Cardiac fibroblast (primary cell): ENCODE measurements at places on chromosomes 2 and 18.

GRCh38 chr2:17306706-17307105 is 211.5 kb downstream of the RAD51AP2 start:
- no peak for DNase-seq

DNA sequence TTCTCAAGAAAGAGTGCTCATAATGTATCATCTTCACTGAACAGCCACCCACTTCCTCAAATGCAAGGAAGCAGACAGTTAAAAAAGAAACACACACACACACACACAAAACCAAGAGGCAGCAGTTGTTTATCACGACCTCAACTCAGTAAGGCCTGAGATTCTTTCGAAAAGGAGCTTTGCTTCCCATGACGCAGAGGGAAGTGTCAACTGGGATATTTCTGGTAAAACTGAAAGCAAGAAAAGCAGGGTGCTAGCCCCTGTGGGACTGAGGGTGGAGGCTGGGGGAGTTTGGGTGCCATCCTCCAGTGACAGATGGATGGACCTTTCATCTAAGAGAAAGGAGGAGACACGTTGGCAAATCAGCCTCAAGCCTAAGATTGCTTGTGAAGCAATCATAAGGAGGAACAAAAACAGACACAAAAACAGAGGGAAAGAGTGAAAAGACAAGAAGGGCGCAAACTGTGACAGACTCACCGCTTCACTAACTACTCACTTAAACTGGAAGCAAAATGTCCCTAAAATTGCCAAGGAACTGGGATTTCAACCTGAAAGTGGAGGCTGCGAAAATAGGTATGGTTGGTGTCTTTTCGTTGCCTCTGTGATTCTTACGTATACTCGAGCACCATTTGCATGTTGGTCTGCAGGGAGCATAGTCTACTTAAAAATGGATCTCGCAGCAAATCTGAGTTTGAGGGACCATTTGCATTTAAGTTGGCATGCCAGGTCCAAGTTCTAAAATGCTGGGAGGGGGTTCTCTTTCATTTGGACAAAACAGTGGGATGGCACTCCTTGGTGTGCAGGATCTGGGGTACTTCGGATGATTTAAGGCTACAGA is at the start of gene ARHGAP25:
Gene ARHGAP25, plus strand, starts transcription at position 124 of the 838 bp plus-strand sequence. Its CDS starts 389 bp downstream, at position 513.
- DNase-seq: no peak

DNA sequence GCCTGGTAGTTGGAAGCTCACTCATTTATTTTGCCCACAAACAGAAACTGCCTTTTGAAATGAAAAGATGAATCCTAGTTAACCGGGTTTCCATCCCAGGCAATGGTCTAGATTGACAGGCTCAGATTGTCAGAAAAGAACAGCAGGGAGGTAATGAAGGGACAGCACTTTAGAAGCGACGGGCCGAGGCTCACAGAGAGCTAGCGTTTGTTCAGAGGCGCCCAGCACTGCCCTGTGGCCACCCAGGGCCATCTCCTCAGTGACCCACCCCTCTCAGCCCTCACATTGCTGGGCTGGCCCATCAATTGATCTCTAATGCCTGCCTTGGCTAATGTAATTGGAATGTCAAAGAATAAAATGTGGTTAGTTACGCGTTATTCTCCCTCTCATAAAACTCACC is 304.8 kb downstream of the CDCA7 start:
- DNase-seq: no peak

DNA sequence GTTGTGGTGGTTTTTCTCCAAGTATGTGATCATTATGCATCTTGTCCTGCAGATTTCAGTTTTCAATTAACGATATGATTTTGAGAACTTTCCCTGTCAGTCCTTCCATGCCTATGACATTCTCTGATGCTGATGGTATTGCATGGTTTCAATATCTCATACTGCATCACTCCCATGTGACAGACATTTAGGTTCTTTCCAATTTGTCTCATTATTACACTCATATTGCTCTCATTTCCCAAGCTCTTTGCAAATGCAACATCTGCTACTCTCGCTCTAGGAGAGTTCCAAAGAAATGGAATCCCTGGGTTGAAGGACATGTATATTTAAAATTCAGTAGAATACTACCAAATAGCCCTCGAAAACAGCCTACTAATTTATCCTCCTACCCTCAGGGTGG is 125.5 kb downstream of the MARCHF4 start:
- no peak for DNase-seq

DNA sequence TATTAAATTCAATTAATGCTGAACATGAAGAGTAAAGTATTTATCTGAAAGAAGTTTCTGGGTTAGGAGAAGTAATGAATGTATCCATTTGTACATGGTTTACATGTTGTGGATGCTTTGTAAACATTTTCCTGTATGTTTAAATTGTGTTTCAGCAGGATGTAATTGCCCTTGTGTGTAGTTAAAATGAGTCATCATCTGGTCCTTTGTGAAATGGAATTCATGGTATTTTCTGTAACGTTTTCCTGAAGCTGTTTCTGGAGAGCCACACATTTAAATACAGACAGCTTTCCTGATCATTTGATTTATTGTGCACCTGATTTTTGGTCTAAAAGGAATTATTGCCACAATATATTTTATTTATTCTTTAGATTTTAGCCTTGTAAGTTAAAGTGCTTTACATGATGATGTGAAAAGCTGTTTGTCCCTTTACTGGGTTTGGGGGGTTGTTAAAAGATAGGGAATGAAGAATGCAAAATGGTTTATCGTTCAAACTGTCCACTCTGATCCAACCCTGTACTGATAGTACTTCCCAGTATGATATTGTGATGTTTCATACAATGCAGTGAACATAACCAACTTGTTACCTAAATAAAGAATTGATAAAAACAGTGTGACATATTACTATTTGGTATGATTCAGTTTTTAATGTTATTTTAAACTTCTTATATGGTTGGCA is 41.7 kb upstream of the SLC3A1 start:
- peak; percentile 79 for DNase-seq

GRCh38 chr2:24021122-24021998 is 11.5 kb downstream of the MFSD2B start:
- DNase-seq: no peak
